ENCODE measurements at places on chromosomes 1 and 21.

DNA sequence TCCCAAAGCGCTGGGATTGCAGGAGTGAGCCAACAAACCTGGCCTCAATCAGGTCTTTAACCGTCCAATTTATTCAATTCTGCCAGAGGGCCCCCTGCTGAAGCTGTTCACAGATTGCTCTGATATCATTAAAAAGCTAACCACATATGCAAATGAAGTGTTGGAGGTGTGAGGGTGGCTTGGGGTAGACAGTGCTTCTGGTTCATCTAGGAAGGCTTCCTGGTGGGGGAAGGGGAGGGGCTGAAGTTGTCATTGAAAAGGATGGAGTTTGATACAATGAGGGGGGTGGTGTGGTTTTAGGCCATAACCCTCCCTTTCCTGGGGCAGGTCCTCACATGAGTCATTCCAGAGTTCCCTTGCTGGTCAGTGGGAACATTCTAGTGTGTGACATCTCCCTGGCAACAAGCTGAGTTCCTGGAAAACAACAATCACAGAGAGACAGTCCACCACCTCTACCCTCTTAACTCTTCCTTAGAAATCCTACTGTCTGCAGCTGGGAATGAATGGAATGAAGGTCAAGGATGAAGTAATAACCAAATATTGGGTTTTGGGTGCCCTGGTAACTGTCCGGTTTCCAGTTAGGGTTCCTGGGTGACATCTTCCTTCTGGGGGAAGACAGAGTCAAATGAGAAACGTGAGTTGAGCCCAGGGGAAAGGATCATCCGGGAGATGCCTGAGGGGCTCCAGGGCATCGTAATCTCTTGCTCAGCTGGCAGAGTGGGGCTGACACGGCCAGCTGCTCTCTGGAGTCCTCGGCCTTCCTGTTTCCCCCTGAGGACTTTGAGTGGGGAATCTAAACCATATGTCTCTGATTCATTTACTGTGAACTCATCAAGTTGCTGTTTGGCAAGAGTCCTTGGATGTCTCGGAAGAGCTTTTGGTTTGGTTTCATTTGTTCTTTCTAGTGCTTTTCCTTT, 32.2 kb downstream of the BATF3 start:
- no peak for DNase-seq

GRCh38 chr1:206793620-206794019, 21.3 kb upstream of the IL10 start:
- no peak for DNase-seq

GRCh38 chr1:225644666-225645065, 8.3 kb downstream of the ENAH start:
- no peak for DNase-seq

DNA sequence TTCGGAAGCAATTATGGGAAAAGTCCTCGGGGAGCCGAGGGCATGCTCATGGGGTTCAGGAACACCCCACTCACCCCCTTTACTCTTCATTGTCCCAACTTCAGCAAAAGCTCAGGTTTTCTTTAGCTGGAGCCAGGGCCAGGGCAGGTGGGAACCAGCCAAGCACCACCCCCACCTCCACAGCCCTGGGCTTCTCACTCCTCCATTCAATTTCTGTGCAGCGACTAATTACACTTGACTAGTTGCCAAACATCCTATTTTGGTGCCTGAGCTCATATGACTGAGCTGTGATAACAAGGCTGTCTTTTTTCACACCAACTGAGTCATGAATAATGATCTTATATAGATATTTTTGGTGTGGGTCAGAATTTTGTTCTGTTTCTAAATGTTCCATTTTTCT, 257.2 kb upstream of the AJAP1 start:
- no peak for DNase-seq

GRCh38 chr1:175951627-175952026, 208.2 kb upstream of the TNR start:
- DNase-seq = no peak
